ENCODE measurements at places on chromosomes 5 and 9.

DNA sequence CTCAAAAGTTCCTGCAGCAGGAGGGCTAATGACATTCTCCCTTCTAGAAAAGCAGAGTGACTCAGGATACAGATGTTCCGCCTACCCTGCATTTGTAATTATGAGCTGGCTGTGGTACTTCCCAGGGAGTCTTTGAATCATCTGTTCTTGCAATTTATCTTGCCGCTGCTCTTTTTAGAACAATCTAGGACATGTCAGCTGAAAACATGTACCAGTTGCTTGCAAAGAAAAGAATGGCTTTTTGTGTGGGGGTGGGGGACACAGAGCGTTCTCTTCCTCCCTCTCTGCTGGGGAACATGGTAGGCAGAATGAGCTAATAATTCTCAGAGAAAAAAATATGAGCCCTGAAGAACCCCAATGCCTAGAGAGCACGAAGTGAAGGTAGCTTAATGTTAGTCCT is 51.7 kb upstream of the TUT7 start:
- DNase-seq, result no peak

DNA sequence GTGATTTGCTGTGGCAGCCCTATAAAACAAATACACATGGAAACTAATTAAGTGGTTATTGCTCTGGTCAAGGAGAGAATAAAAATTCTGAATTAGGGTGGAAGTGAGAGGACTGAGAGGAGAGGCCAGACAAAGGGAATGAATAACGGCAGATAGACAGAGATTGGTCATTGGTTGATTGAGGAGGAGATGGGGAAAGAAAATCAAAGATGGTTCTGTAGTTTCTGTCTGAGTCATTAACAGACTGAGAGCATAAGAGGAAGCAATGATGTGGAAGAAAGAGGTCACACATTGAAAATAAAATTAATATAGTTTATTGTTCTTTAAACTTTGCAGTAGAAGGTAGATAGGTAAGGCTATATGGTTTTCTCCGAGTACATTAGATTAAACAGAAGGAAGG is 469.8 kb downstream of the ACTL7B start:
- no peak for DNase-seq

GRCh38 chr9:16828340-16829281 is 41.9 kb downstream of the BNC2 start:
- no peak for DNase-seq

- no peak for DNase-seq
Measured at GRCh38 chr5:58466939-58467338, 7.1 kb upstream of the PLK2 start.

- no peak for DNase-seq
Measured at GRCh38 chr9:131394464-131395156, 724 bp downstream of the PRRC2B start.

GRCh38 chr5:14503017-14503680 is 78.4 kb upstream of the OTULINL start:
- DNase-seq, result no peak

GRCh38 chr5:40842351-40842750 is 1.2 kb downstream of the CARD6 start:
- no peak for DNase-seq

DNA sequence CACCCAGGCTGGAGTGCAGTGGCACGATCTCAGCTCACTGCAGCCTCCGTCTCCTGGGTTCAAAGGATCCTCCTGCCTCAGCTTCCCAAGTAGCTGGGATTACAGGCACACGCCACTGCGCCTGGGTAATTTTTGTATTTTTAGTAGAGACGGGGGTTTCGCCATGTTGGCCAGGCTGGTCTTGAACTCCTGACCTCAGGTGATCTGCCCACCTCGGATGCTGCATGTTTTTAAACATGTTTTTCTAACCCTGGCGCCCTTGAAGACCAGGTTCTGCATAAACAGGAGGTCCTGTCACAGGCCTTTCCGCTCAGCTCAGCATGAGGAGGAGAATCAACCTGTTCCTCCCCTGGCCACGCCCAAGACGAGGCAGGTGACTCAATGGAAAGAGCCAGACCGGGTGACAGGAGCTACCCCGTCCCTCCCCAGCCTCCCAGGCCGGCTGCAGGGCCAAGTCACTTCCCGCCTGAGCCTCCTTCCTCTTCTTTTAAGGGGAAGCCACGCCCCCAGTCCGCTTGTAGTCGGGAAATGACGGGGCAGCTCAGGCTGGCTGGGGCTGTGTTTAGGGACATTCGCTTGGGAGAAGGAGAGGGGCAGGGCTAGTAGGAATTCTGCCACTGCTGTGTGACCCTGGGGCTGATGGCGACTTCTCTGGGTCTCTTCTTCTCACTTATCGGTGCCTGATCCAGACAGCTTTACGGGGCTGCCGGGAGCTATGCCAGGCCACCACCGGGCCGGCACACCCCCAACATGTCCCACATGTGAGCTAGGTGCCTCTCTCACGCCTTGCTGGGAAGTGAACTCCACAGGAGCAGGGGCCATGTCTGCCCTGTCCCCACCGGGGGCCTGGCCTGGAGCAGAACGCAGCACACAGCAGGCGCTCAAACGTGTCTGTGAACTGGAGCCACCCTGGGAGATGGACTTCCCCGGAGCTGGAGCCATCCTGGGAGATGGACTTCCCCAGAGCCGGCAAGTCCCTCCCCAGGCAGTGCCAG is 6.1 kb downstream of the NOTCH1 start:
- DNase-seq, result peak; percentile 82

GRCh38 chr5:51500-51823 is 40.5 kb upstream of the PLEKHG4B start:
- no peak for DNase-seq

DNA sequence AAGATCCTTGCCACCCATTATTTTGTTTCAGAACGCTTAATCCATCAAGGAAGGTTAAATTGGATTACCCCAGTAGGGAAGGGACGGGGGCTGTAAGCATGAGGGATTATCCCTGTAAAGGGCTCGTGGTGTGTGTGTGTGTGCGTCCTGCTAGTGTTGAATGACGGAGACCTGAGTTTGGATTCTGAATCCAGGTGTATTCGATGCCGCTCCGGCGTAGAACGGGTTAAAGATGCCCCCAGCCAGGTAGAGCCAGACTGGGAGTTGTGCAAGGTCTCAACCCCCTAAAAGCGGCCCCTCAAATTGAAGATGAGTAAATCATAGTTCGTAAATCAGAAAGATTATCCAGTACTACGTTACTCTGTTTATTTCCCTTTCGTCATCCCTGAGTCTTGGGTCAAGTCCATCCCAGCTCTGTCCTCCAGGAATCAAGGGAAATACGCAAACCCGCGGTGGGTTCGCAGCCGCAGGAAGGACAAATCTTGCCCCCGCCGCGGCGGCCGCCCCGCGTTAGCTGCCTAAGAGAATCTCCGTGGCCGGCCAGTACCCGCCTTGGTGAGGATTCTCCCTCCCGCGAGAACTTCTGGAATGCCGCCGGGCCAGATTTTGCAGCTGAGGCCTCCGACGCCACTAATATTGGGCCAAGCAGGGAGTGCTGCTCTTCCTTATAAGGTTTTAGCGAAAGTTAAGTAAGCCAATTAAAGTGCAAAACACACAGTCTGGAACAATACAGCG is 586 bp upstream of the MTAP start:
- DNase-seq, result no peak

DNA sequence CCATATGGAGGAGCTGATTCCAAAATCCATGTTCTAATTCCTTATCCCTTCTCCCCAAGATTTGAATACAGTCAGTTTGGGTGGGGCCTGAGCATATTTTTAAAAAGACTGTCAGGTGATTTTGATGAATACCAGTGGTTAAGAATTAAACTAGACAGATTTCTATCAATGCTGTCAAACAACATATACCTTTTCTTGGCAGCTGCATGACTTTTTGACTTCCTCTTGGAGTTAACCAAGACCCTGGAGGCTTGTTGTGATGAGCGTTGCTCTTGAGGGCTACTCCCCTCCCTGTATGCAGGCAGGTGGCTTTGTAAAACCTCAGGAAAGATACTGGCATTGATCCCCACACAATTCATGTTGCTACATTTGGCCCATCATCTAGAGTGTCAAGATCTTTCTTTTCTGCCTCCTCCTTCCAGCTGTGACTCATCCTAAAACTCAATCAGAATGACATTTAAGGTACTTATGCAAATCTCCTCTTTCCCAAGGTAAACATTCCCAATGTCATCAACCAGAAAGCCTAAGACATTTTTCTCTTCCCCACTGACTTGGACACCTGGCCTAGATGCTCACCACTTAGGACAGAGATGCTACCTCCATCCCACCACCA is 61.7 kb downstream of the PPP2R2B start:
- no peak for DNase-seq

DNA sequence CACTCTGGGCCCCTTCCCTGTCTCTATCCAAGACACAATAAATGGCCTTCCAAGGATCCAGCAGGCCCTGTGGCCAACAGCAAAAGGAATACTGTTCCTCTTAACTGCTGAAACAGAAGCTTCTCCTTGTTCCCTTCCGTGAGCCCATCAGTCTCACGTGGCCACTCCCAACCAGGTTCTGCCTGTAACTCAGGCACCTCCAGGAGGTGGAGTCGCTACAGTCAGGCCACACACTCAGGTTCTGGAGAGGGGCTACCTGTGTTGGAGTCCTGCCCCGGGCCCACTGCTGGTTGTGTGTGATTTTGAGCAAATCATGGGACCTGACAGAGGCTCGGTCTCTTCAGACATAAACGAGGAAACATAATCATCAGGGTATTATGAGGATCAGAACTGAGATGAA is 10.3 kb downstream of the FAT2 start:
- no peak for DNase-seq

- DNase-seq, result no peak
Measured at GRCh38 chr5:29150840-29151239, 2042.6 kb upstream of the CDH6 start.

- peak; percentile 37 for DNase-seq
Measured at GRCh38 chr9:129336601-129337331, 158.7 kb upstream of the IER5L start.

GRCh38 chr5:132692632-132692967 is 18.8 kb downstream of the IL4 start:
- no peak for DNase-seq

- no peak for DNase-seq
Measured at GRCh38 chr9:72753266-72753893, 199.5 kb downstream of the ALDH1A1 start.

- no peak for DNase-seq
Measured at GRCh38 chr5:51881901-51882300, 498.7 kb downstream of the ISL1 start.
